Stimulated activated CD4-positive, alpha-beta T cell treated with anti-CD3 and anti-CD28 coated beads, TNF-alpha, amount 100 ng/mL, for 1 hour (primary cell): ENCODE measurements at places on chromosomes 3 and 15.

GRCh38 chr15:45644437-45644836 is 9.6 kb downstream of the SQOR start:
- DNase-seq: no peak

GRCh38 chr15:64224511-64224910 is 61.7 kb upstream of the PPIB start:
- DNase-seq: no peak

- DNase-seq: no peak
Measured at GRCh38 chr15:91424001-91424400, 323.9 kb downstream of the SV2B start.

DNA sequence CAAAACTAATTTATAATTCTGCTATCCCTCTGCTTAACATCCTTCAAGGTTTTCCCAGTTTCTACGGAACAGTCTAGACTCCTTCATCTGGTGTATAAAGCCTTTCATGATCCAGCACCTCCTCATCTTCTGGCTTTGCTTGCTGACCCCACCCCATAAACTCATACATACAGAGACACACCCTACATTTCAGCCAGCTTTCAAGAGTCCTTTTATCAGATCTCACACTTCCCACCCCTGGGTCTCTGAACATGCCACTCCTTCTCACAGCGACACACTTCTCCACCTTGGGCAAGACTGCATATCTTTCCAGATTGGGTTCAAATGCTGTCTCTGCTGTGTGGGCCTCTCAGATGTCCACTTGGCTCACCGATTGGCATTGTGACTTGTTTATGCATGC is 166.8 kb upstream of the LPP start:
- DNase-seq: no peak

DNA sequence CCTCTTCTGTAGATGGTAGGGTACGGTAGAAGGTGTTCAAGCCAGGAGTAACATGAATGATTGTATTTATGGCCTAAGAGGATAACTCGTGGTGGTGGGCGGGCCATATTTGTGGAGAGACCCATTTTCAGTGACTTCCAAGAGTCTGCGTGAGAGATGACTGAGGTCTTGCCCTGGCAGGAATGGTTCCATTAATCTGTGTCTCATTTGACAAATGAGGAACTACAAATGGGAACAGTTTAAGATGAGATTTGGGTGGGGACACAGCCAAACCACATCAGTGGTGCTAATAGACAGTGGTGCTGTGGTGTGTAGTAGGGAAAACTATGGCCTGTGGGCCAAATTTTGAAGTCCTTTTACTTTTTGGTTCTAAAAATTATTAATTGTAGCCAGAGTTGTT is 47.1 kb downstream of the FLNB start:
- DNase-seq: no peak

DNA sequence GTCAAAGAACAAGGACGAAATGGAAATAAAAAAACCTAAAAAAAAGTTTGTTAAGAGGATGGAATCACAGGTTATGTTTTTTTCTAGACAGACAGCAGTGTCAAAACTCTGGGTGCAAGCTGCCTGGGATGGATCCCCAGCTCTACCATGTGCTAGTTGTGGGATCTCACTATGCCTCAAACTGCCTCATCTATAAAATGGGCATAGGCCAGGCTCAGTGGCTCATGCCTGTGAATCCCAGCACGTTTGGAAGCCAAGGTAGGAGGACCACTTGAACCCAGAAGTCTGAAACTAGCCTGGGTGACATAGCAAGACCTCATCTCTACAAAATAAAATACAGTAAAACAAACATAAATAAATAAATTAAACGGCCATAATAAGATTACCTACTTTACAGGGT is 4.6 kb downstream of the PLD1 start:
- no peak for DNase-seq

GRCh38 chr3:116002235-116002634 is 378.9 kb downstream of the GAP43 start:
- no peak for DNase-seq

GRCh38 chr3:165521131-165521871 is 315.9 kb downstream of the BCHE start:
- DNase-seq: no peak

- DNase-seq: no peak
Measured at GRCh38 chr3:14990780-14991148, 43.4 kb downstream of the NR2C2 start.

- no peak for DNase-seq
Measured at GRCh38 chr15:90582553-90582952, 52.8 kb downstream of the CRTC3 start.

DNA sequence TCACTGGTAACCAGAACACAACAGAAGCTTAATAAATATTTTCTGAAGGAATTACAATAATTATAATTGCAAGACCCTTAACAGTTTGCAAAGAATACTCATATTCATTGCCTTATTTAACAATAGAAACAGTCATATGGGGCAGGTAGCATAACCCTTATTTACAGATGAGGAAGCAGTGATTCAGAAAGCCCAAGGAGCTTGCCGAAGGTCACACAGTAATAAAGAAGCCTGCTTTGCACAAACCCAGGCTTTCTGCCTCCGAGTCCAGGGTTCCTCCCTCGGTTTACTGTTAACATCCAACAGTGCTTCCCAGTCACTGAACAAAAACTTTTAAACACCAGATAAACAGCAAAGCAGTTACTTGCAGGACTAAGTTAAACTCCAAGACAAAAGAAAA is 35.3 kb downstream of the SRGAP3 start:
- no peak for DNase-seq

GRCh38 chr3:14852717-14853116 is 34.0 kb downstream of the FGD5 start:
- no peak for DNase-seq

DNA sequence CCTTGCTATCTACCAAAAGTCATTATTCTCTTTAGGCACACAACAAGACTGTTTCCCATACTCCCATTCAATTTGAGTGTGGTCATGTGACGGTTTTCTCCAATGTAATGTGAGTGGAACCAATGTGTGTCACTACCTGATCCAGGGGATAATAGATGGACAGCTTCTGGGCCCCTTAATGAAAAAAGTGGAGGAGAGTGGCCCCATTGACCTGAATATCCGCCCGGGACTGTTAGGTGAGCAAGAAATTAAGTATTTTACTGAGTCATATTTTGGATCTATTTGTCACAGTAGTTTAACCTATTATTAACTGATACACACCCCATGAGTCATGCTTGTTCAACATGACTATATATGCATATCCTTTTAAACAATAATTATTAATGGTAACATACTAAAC is 15.1 kb upstream of the ARID3B start:
- DNase-seq: no peak

GRCh38 chr3:178084938-178085816 is 451.1 kb upstream of the KCNMB2 start:
- no peak for DNase-seq
